ENCODE measurements at places on chromosomes 6 and 20. TPM values are rescaled to one million over a fixed set of nuclear protein-coding genes. Genes with fewer than 3 reads are reported as not detected.

RIMS1 gene
- 0.58 TPM for total RNA-seq

CPNE5 gene
- total RNA-seq = 39.1 TPM

- DNase-seq = no peak
Observed at GRCh38 chr20:11861479-11861878, 56.2 kb upstream of the BTBD3 start.

DNA sequence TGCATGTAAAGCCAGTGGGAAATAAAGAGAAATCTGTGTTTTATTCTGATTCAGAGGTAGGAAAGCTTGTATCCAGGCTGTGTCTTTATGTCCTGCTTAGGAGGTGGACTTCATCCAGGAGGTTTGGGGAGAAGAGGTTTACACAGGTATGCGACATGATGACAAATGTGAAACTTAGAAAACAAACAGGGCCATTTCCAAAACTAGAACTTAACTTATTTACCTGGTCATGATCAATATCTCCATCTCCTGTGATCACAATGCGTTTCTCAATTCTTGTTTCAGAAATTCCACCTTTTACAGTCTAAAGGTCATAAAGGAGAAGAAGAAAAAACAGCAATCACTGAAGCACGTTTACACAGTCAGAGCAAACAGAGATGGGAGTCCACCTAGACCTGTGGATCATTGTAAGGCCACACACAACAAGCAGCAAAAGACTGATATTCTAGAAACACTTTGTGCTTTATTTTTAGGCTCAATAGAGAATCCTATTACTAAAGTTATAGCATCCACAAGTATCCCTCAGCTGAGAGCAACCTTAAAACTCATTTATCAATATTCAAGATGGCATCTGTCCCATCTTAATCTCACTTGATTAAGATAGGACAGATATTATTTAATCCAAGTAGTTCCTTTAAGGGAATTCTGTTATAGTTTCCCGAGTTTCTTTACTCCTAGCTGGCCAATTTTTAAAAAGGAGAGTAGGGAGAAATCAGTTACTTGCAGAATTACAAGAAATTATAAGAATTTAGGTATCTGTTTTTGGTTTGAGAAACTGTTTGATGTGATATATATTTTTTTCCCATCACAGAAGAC lies 36.4 kb downstream of the SMLR1 start:
- DNase-seq = no peak

- DNase-seq = no peak
Observed at GRCh38 chr20:37265152-37265551, 3.5 kb upstream of the GHRH start.

- no peak for DNase-seq
Observed at GRCh38 chr6:33959329-33959651, 155.5 kb upstream of the MLN start.

DNA sequence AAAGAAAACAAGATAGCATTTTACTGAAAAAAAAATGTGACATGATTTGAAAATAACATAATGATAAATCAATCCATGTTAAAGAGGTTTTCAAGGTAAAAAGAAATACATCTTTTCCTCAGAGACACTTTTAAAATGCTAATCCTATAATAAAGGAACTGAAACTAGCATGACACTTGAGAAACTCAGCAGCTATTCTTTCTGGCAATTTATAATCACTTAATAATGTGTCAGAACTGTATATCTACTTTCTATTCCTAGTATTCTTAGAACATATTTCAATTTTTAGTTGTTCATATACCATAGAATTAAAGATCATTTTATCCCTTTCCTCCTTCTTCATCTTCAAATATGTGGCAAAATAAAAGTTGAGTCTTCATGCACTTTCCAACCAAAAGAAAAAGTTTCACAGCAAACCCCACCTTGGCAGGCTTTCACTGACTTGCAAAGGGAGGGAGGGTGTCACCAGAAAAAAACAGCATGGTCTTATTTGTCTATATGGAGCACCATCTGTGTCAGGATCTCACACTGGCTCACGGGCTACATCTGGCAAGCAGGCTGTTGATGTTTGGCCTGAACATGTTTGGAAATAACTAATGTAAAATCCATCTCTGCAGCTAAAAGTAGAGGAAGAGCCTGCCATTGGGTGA lies 48.5 kb downstream of the FHL5 start:
- DNase-seq = no peak

DNA sequence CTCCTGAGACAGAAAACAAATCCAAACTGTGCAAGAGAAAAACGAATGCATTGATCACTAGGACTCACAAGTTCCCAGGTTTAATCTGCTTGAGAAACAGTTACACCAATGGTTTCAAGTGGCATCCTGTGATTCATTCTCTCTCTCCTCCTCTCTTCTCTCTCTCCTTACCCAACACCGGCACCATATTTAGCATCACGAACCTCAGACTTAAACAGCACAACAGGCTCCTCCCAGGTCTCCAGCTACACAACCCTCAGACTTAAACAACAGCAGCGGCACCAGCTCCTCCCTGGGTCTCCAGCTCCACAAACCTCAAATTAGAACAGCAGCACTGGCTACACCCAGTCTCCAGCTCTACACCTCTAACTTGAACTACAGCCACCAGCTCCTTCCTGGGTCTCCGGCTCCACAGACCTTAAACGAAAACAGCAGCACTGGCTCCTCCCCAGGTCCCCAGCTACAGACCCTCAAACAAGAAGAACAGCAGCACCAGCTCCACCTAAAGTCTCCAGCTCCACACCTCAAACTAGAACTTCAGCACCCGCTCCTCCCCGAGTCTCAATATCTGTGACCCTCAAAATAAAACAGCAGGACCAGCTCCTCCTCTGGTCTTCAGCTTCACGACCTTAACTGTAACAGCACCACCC lies 355.9 kb downstream of the PREX1 start:
- no peak for DNase-seq

- DNase-seq = no peak
Observed at GRCh38 chr20:10953437-10953836, 279.6 kb upstream of the JAG1 start.

All from GM12878 (cell line).